Neural crest cell (in vitro differentiated cells): ENCODE measurements at places on chromosomes 3 and 15. TPM values are rescaled to one million over a fixed set of nuclear protein-coding genes. Genes with fewer than 3 reads are reported as not detected.

DNA sequence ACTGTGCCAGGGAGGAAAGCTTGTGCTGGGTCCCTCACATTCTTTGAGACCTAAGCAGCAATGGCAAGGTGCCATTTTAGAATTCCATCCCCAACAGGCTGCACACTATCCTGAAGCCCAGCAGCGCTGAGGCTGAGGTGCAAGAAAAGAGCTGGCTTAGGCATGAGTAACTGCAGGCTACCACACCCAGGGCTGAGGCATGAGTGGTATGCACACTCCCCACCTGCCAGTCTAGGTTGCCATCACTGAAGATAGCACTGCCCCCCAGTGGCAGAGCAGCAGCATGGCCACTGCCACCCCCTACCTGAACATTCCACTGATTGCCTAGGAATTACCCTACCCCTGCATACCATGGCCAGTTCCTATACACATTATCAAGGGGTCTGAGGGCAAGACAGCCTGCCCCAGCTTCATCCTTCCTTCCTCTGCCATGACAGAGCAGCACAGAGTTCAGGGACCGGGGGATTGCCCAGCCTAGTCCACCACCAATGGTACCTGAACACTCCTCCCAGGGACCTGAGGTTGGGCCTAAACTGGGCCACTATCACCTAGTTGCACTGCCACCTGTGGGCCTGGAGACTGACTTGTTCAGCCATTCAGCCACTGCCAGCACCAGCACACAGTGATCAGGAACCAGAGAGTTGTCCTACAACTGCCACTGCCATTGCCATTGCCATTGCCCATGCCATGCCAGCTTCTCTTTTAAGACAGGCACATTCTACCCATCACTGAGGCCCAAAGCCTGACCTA, 129.8 kb downstream of the SATB1 start:
- DNase-seq, result no peak
- H3K27me3 ChIP-seq, result no peaks in the 10 kb centered on the region
- peaks cover under 1% of the 10 kb centered on the region for H3K4me1 ChIP-seq
- peaks cover 29% of the 10 kb centered on the region for H3K36me3 ChIP-seq
- no peak overlapping the region for H3K27ac ChIP-seq

GRCh38 chr3:144351773-144352365, 380.2 kb downstream of the DIPK2A start:
- H3K27me3 ChIP-seq, result no peaks in the 10 kb centered on the region
- H3K36me3 ChIP-seq, result no peaks in the 10 kb centered on the region
- no peak overlapping the region for H3K27ac ChIP-seq
- no peak overlapping the region for H3K4me3 ChIP-seq

- no peak overlapping the region for H3K27ac ChIP-seq
- H3K36me3 ChIP-seq, result no peaks in the 10 kb centered on the region
- DNase-seq, result no peak
- peaks cover 5% of the 10 kb centered on the region for H3K4me1 ChIP-seq
- no peaks in the 10 kb centered on the region for H3K27me3 ChIP-seq
- H3K4me3 ChIP-seq, result no peak overlapping the region
These were observed 251.4 kb downstream of the ADAMTS17 start for GRCh38 chr15:100090411-100090810.

DNA sequence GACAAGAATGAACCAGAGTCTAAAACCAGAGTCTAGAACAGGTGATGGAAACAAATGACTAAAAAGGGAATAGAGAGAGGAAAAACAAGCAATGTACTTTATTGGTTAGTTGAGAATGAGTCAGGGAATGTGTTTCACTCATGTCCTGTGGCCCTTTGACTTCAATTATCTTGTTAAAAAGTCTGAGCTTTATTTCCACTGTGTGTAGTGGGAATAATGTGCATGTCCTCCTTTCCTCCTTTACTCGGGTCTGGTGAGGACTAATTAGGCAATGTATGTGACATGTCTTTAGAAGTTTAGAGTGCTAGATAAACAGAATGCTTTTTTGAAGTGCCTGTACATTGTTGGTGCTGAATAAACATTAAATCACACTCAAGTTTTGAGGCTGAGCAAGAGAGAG, 21.3 kb downstream of the LSAMP start:
- peaks cover 29% of the 10 kb centered on the region for H3K4me1 ChIP-seq
- H3K27ac ChIP-seq, result peak overlapping the region; percentile 92
- no peak for DNase-seq
- no peak overlapping the region for H3K4me3 ChIP-seq
- H3K27me3 ChIP-seq, result no peaks in the 10 kb centered on the region

GRCh38 chr3:146382386-146382785, 87.0 kb downstream of the PLSCR2 start:
- no peaks in the 10 kb centered on the region for H3K36me3 ChIP-seq
- H3K27me3 ChIP-seq, result no peaks in the 10 kb centered on the region
- no peak overlapping the region for H3K27ac ChIP-seq
- H3K4me1 ChIP-seq, result no peaks in the 10 kb centered on the region
- DNase-seq, result no peak

DNA sequence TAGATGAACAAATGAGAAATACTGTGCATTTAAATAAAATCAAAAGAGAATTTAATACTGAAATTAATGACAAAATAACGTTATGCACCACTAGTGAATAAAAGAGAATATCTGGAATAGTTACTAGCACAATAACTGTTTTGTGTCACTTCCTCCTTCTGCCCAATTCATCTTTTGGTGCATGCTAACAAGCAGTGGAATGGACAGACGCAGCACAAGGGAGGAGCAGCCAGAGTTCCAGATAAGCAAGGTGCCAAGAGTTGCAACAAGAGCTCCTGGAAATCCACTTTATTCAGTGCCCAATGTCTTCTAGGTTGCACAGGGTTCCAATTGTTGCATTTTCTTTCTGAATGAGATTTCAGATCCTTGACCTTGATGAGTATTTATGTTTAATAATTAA, 66.5 kb upstream of the PLXND1 start:
- no peak overlapping the region for H3K27ac ChIP-seq
- H3K4me3 ChIP-seq, result no peak overlapping the region
- H3K27me3 ChIP-seq, result no peaks in the 10 kb centered on the region
- no peak for DNase-seq

GRCh38 chr15:56608140-56608778, 125.0 kb downstream of the ZNF280D start:
- H3K27ac ChIP-seq, result no peak overlapping the region
- DNase-seq, result no peak
- H3K27me3 ChIP-seq, result peaks cover 5% of the 10 kb centered on the region
- H3K36me3 ChIP-seq, result peaks cover 2% of the 10 kb centered on the region
- H3K4me3 ChIP-seq, result no peak overlapping the region

- H3K4me3 ChIP-seq, result no peak overlapping the region
- H3K27me3 ChIP-seq, result peaks cover 3% of the 10 kb centered on the region
- peaks cover 33% of the 10 kb centered on the region for H3K4me1 ChIP-seq
- no peak overlapping the region for H3K27ac ChIP-seq
- no peak for DNase-seq
These were observed 176.7 kb upstream of the TLE3 start for GRCh38 chr15:70274255-70274880.

GRCh38 chr3:138364356-138365252, 16.2 kb downstream of the MRAS start:
- H3K4me3 ChIP-seq, result no peak overlapping the region
- no peak for DNase-seq
- peak overlapping the region; percentile 29 for H3K27ac ChIP-seq
- no peaks in the 10 kb centered on the region for H3K27me3 ChIP-seq
- H3K4me1 ChIP-seq, result peaks cover 9% of the 10 kb centered on the region

DNA sequence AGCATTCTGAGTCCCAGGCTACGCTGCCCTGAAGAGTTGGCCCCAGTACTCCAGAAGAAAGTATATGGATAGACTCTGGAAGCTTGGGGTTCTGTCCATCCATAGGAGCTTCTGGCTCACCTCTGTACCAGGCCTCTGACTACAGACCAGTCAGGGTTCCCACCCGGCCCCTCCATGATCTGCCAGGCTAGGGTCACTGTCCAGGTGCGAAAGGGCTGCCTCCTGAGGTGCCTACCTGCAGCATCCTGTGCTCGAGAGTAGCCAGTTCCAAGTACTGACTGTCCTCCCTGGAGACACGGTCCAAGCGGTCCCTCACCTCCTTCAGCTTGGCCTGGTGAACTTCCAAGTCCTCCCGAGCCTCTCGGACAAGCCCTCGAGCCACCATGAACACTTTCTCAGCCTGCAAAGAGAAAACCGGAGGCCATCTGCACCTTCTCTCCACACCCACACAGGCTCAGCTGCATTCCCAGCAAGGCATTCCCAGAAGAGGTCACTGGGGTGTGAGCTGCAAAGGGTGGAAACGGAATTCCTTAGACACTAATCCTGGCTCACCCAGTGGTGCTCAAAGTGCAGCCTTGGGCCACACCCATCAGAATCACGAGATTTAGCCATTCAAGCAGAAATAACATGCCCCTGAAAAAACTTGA, 3.7 kb upstream of the PLXNB1 start:
- no peak overlapping the region for H3K27ac ChIP-seq
- peaks cover 4% of the 10 kb centered on the region for H3K36me3 ChIP-seq
- peaks cover 26% of the 10 kb centered on the region for H3K4me1 ChIP-seq
- H3K4me3 ChIP-seq, result peak overlapping the region; percentile 87
- no peak for DNase-seq
- no peaks in the 10 kb centered on the region for H3K27me3 ChIP-seq

DNA sequence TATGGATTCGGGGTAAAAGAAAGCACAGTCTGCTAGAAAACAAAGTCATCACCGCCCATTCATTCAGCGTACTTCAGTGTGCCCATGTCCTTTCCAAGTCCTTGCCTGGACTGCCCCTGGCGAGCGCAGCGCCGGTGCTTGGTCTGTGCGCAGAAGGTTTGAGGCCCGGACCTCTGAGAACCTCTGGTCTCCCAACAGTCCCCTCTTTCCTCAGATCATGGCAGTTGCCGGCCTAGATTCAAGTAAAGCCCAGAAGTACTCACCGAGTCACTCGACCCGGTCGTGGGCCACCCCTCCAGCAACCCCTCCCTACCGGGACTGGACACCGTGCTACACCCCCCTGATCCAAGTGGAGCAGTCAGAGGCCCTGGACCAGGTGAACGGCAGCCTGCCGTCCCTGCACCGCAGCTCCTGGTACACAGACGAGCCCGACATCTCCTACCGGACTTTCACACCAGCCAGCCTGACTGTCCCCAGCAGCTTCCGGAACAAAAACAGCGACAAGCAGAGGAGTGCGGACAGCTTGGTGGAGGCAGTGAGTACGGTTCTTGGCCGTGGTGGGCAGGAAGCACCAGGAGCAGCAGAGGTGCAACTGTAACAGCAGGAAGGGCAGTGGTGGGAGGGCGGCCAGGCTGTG, 36.3 kb downstream of the CHDH start:
- no peak for DNase-seq
- H3K4me1 ChIP-seq, result peaks cover 8% of the 10 kb centered on the region
- no peak overlapping the region for H3K27ac ChIP-seq
- H3K27me3 ChIP-seq, result no peaks in the 10 kb centered on the region

GRCh38 chr15:85340321-85340665, 40.1 kb upstream of the AKAP13 start:
- no peaks in the 10 kb centered on the region for H3K36me3 ChIP-seq
- no peak for DNase-seq
- H3K27me3 ChIP-seq, result no peaks in the 10 kb centered on the region
- H3K4me3 ChIP-seq, result no peak overlapping the region
- H3K27ac ChIP-seq, result no peak overlapping the region
- peaks cover 15% of the 10 kb centered on the region for H3K4me1 ChIP-seq

GRCh38 chr15:92074646-92075045, 221.1 kb downstream of the SLCO3A1 start:
- DNase-seq, result no peak
- H3K4me3 ChIP-seq, result no peak overlapping the region
- H3K36me3 ChIP-seq, result no peaks in the 10 kb centered on the region
- peaks cover 4% of the 10 kb centered on the region for H3K4me1 ChIP-seq

- H3K4me1 ChIP-seq, result no peaks in the 10 kb centered on the region
- no peaks in the 10 kb centered on the region for H3K27me3 ChIP-seq
- no peak for DNase-seq
These were observed 305.8 kb downstream of the PLCL2 start for GRCh38 chr3:17190353-17191078.

DNA sequence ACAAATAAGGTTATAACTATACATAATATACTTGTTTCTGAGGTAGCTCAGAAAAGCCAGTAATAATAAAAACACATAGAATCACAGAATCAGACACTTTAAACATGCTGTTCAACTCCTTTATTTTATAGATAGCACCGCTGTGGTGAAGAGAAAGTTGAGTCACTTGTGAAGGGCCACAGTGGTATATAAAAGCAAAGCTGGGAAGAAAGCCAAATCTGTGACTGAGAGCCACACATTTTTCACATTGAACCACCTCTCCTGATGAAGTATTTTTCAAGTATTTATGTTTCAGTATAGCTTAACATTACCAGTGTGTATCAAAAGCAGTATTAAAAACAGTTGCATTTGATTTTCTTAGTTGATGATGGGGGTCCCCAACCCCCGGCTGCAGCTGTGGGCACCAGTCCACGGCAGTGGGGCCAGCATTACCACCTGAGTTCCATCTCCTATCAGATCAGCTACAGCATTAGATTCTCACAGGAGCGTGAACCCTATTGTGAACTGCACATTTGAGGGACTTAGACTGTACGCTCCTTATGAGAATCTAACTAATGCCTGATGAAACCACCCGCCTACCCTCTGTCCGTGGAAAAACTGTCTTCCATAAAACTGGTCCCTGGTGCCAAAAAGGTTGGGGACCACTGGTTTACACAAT, 46.2 kb downstream of the TBL1XR1 start:
- no peak overlapping the region for H3K27ac ChIP-seq
- H3K4me1 ChIP-seq, result peaks cover 43% of the 10 kb centered on the region
- H3K27me3 ChIP-seq, result no peaks in the 10 kb centered on the region
- no peak for DNase-seq

- H3K27ac ChIP-seq, result no peak overlapping the region
- H3K27me3 ChIP-seq, result no peaks in the 10 kb centered on the region
- no peaks in the 10 kb centered on the region for H3K36me3 ChIP-seq
- peaks cover 26% of the 10 kb centered on the region for H3K4me1 ChIP-seq
- DNase-seq, result no peak
- H3K4me3 ChIP-seq, result no peak overlapping the region
These were observed 76.5 kb downstream of the OTOL1 start for GRCh38 chr3:161573136-161573535.

- H3K36me3 ChIP-seq, result no peaks in the 10 kb centered on the region
- peaks cover 76% of the 10 kb centered on the region for H3K27me3 ChIP-seq
- H3K4me1 ChIP-seq, result no peaks in the 10 kb centered on the region
- H3K27ac ChIP-seq, result no peak overlapping the region
These were observed 23.0 kb upstream of the GATA2 start for GRCh38 chr3:128515967-128516366.

DNA sequence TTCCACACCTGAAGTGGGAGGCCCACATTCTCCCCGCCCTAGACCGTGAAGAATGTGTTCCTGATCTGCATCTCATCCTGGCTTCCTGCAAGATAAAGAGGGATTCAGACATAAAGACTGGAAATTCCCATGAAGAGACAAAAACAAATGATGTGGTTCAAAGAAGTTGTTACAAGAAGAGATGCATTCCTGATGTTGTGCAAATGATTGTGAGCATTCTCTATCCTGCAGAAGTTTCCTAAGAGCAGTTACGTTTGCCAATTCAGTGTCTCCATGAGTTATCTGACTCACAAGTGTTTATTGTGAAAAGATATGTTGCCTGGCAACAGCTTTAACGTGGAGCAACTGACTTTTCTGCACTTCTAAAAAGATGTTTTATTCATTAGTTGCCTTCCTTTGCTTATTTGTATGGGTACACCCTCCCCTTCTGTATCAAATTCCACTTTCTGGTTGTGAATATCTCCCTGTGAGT, 107.8 kb downstream of the ZIC4 start:
- peaks cover 20% of the 10 kb centered on the region for H3K4me1 ChIP-seq
- H3K27ac ChIP-seq, result peak overlapping the region; percentile 81
- no peaks in the 10 kb centered on the region for H3K36me3 ChIP-seq
- no peaks in the 10 kb centered on the region for H3K27me3 ChIP-seq
- H3K4me3 ChIP-seq, result peak overlapping the region; percentile 9
- no peak for DNase-seq

ARHGAP31 gene
- 5.4 and 6.3 TPM in 2 replicates for total RNA-seq

GOLGA6B gene
- not detected in 2 replicates for total RNA-seq

GOLGA8T gene
- total RNA-seq, result 0.47 and 0.71 TPM in 2 replicates

CYP1A2 gene
- not detected in 2 replicates for total RNA-seq

HRH1 gene
- not detected in 2 replicates for total RNA-seq

KNSTRN gene
- total RNA-seq, result 73.7 and 74.7 TPM in 2 replicates

HMG20A gene
- total RNA-seq, result 67.2 and 72.5 TPM in 2 replicates

LRRN1 gene
- total RNA-seq, result 77.6 and 85.2 TPM in 2 replicates

IFT122 gene
- 44.9 and 49.3 TPM in 2 replicates for total RNA-seq

RTP2 gene
- total RNA-seq, result not detected in 2 replicates
